ENCODE measurements at places on chromosomes 5 and 9.

GRCh38 chr9:22030101-22030598 lies 21.0 kb upstream of the CDKN2B start:
- DNase-seq, result no peak

DNA sequence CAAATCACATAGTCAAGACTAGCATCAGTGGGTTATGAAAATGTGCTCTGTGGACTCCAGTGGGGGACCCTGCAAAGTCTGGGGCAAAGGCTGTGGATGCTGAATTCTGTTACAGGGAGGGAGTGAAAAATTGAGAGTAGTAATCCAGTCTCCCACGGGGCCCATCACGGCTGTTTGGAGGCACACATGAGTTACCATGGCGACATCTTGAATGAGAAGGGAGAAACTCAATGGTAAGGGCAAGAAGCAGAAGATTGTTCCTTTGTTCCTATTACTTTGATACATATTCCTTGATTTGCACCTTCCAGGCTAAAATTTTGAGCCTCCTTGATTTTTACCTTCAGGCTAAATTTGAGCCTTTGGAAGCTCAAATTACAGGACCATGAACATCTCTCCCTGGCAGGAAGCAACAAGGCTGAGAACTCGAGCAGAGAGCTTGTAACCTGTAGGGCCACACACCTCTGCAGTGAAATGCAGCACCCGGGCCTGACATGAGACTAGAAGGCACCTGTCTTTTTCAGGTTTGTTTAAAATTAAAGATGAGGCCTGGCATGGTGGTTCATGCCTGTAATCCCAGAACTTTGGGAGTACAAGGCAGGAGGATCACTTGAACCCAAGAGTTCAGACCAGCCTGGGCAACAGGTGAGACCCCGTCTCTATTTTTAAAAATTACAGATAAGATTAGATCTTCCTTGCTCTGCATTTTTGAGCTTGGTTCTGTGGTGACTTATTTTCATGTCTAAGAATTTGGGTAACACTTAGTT lies 31.0 kb upstream of the ZFR start:
- no peak for DNase-seq

DNA sequence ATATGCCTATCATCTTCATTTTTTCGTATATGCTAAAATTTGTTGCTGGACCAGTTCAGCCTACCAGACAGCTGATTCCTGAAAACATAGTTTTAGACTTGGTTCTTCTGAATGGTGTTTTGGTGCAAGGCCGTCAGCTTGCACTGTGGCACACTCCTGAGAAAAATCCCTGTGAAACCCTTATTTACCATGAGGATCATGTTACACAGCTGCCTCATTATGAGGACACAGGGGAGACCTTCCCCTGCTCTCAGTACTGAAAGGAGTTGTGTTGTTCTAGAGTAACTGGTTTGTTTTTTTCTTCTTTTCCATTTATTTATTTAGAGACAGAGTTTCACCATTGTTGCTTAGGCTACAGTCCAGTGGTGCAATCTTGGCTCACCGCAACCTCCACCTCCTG lies 37.6 kb downstream of the MAST4 start:
- DNase-seq, result no peak

DNA sequence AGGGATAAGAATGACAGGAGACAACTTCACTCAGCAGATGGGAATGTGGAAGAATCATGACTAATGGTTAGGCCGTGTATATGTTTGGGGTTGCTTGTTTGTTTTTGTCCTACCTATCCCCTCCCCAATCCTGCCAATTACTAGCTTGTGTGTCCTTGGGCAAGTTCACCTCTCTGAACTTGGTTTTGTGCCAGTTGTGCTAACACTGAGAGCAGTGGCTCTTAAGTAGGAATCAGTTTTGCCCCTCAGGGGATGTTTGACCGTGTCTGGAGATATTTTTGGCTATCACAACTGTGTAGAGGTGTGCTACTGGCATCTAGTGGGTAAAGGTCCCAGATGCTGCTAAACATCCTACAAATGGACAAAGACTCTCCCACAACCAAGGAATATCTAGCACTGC lies 287.0 kb downstream of the DMRT2 start:
- DNase-seq, result no peak

DNA sequence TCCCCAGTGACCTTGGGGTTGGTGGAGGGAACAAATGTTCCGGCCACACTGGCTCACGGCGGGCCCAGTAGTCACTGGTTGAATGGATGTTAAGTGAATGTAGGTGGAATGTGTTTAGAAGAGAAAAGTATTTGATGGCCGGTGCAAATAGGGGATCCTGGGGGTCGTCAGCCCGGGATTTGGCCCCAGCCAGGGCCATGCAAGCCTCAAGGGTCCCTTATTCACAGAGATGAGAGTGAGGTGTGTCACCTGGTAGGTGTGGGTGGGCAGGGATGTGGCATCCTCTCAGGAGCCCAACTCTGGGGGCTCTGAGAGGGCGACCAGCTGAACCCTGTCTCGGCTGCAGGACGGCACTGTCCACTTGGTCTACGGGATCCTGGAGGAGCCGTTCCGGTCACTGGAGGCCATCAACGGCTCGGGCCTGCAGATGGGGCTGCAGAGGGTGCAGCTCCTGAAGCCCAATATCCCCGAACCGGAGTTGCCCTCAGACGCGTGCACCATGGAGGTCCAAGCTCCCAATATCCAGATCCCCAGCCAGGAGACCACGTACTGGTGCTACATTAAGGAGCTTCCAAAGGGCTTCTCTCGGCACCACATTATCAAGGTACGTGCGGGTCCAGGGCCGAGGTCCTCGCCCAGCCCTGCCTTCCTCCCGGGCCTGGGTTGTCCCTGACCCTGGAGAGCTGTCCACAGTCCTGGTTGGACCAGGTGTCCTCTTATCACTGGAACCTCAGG lies 5.9 kb downstream of the DBH start:
- no peak for DNase-seq

- no peak for DNase-seq
Measured at GRCh38 chr9:133360400-133361393, 4.3 kb downstream of the SURF2 start.

GRCh38 chr5:635306-636055 lies 23.3 kb downstream of the CEP72 start:
- DNase-seq, result no peak

GRCh38 chr9:89440951-89441654 lies 56.8 kb downstream of the SEMA4D start:
- DNase-seq, result no peak

- no peak for DNase-seq
Measured at GRCh38 chr5:141484641-141485311, at the start of gene PCDHGC4. TSS of gene PCDHGC4 (plus strand) at chr5:141485030. CDS start at chr5:141485174, 144 bp downstream.

DNA sequence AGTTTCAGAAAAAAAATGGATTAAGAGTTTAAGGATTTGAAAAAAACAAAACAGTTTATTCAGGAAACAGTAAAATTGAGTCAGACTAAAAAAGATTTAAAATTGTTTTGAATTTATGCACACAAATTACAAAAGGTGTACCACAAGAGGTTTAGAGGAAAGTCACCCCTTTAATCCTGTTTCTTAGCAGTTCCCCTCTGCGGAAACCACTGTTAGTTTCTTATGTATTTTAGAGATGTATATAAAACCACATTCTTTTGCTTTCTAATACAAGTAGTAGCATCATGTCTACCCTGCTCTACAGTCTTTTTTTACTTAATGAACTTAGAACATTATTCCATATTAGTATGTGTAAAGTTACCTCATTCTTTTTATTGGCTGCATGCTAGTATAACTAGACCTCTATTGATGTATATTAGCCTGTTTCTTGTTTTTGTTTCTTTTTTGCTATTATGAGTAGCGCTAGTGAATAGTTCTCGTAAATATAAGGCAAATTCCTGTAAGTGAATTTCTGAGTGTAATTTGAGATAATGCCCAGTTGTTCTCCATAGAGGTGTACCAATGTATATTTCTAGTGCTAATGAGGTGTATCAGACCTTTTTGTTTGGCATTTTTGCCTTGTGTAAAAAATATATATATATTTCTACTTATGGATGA lies 20.0 kb downstream of the GPBP1 start:
- DNase-seq, result no peak

GRCh38 chr5:78496373-78496772 lies 136.0 kb downstream of the SCAMP1 start:
- DNase-seq, result no peak

GRCh38 chr9:128202648-128203023 lies 543 bp upstream of the DNM1 start:
- no peak for DNase-seq

GRCh38 chr5:132176521-132176945 lies 51.1 kb downstream of the P4HA2 start:
- DNase-seq, result no peak

- DNase-seq, result no peak
Measured at GRCh38 chr5:1321576-1321975, 23.3 kb downstream of the CLPTM1L start.

All from stimulated activated CD4-positive, alpha-beta T cell treated with anti-CD3 and anti-CD28 coated beads, Interleukin-4, amount 100 ng/mL, for 24 hours (primary cell).